ENCODE measurements at places on chromosomes 7 and 10.

- H3K4me1 ChIP-seq = peaks cover 20% of the 10 kb centered on the region
- H3K36me3 ChIP-seq = no peaks in the 10 kb centered on the region
- no peak overlapping the region for H3K27ac ChIP-seq
- no peaks in the 10 kb centered on the region for H3K27me3 ChIP-seq
- no peak overlapping the region for H3K4me3 ChIP-seq
Measured at GRCh38 chr10:113115556-113115955, 165.5 kb downstream of the TCF7L2 start.

DNA sequence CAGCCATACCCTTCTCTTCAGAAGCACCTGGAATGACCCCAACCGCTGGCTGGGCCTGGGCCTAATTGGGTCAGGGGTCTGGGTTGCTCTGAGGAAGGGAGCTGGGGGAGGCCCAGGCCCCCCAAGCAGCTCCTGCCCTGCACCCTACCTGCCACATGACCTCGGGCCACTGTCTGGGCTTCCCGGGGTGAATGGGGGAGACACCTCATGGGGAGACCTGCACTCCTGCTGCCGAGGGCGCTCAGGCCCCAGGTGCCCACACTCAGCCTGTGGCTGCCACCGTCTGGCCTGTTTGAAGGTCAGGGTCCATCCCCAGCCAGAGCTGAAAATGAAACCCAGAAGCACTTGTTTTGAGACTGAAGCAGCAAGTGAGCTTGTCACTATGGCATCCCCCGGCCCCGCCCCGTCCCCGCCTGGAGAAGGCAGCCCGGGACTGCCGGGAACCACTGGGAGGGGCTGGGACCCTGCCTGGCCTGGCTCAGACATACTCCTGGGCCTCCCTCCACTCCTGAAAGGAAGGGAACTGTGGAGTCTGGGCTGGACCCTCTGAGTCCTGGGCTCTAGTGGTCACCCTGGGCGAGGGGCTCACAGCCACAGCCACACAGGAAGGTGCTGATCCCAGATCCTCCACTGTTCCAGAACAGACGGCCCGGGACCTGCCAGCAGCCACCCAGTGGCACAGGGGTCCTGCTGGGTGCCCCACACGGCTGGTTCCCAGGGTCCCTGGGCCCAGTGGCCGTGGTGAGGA, 7.4 kb upstream of the MICALL2 start:
- no peaks in the 10 kb centered on the region for H3K36me3 ChIP-seq
- peaks cover 29% of the 10 kb centered on the region for H3K4me1 ChIP-seq
- no peak for DNase-seq
- H3K27ac ChIP-seq = peak overlapping the region; percentile 16

GRCh38 chr10:109852475-109853037, 70.8 kb downstream of the XPNPEP1 start:
- no peaks in the 10 kb centered on the region for H3K27me3 ChIP-seq
- H3K36me3 ChIP-seq = no peaks in the 10 kb centered on the region
- no peak for DNase-seq
- H3K4me3 ChIP-seq = no peak overlapping the region

DNA sequence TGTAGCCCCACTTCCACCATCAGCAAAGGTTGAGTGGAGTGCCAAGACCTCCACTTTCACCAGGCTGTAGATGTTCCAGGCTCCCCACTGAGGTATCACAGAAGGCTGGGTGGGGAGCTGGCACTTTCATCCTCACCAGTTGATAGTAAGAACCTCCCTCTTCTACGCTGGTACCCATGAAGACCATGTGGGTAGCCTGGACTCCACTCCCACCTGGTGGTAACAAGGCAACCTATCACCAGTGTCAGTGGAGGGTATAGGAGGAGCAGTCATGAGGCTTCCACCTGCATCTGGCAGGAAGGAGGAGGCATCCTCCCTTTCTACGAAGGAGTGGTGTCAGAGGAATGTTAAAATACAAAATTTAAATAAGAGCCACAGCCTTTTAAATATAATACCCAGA, 4.4 kb downstream of the SMIM30 start:
- H3K4me3 ChIP-seq = no peak overlapping the region
- H3K36me3 ChIP-seq = no peaks in the 10 kb centered on the region
- no peak for DNase-seq
- H3K4me1 ChIP-seq = peaks cover 8% of the 10 kb centered on the region
- no peak overlapping the region for H3K27ac ChIP-seq

DNA sequence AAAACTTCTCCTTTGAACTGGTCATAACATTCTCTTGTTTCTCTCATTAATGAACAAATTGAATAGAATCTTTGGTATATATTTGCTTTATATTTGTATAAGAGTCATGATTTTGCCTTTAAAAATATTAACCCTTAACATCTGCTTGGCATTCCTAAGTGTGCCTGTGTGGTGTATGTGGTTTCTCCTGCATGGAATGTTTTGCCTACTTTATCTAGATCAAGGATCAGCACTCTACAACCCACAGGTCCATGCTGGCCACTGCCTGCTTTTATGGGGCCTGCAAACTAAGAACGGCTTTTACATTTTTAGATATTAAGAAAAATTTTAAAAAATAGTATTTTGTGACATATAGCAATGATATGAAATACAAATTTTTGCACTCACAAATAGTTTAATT, 4.3 kb upstream of the LAMB4 start:
- no peaks in the 10 kb centered on the region for H3K36me3 ChIP-seq
- no peak overlapping the region for H3K27ac ChIP-seq
- no peaks in the 10 kb centered on the region for H3K27me3 ChIP-seq
- no peak overlapping the region for H3K4me3 ChIP-seq

DNA sequence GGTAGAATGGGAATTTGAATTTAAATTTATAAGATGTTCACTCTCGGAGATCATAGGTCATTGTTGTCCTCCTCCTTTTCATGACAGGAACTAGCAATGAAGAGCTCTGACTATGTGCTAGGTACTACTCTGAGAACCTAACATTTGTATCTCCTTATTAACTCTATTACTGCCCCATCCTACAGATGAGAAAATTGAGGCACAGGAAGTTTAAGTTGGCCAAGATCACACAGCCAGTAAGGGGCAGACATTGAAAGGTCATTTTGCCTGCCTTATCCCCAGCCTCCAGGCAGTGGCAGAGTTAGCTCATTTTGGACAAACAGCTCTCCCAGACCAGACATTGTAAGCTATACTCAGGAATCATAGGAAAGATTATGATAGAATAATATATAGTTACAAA, 6.0 kb downstream of the SRGN start:
- H3K27me3 ChIP-seq = no peaks in the 10 kb centered on the region
- no peak overlapping the region for H3K4me3 ChIP-seq
- peaks cover 10% of the 10 kb centered on the region for H3K4me1 ChIP-seq
- no peak overlapping the region for H3K27ac ChIP-seq

GRCh38 chr10:124706462-124707143, 37.6 kb downstream of the FAM53B start:
- H3K4me1 ChIP-seq = peaks cover 98% of the 10 kb centered on the region
- H3K36me3 ChIP-seq = no peaks in the 10 kb centered on the region
- H3K27ac ChIP-seq = peak overlapping the region; percentile 81
- no peak for DNase-seq

- H3K27ac ChIP-seq = no peak overlapping the region
- no peak overlapping the region for H3K4me3 ChIP-seq
- H3K27me3 ChIP-seq = no peaks in the 10 kb centered on the region
- H3K4me1 ChIP-seq = no peaks in the 10 kb centered on the region
- no peaks in the 10 kb centered on the region for H3K36me3 ChIP-seq
Measured at GRCh38 chr7:18208921-18209320, 181.3 kb upstream of the PRPS1L1 start.

DNA sequence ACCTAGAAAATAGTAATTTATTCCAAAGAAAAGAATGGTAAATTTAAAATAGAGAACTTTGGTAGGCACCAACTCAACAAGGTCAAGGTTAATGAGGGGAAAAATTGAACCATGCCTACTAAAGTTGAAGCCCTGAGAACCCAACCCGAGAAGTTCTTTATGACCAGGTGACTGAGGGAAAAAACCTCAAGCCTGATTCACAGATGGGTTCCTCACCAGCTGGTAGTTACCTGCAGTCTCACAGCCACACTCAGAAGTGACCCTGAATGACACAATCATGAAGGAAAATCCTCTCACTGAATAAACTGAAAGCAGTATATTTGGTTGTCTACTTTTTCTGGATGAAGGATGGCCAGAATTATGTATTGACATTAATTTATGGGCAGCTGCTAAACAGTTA, 7.0 kb downstream of the C10orf67 start:
- no peak overlapping the region for H3K4me3 ChIP-seq
- no peak overlapping the region for H3K27ac ChIP-seq
- DNase-seq = no peak
- H3K36me3 ChIP-seq = no peaks in the 10 kb centered on the region

DNA sequence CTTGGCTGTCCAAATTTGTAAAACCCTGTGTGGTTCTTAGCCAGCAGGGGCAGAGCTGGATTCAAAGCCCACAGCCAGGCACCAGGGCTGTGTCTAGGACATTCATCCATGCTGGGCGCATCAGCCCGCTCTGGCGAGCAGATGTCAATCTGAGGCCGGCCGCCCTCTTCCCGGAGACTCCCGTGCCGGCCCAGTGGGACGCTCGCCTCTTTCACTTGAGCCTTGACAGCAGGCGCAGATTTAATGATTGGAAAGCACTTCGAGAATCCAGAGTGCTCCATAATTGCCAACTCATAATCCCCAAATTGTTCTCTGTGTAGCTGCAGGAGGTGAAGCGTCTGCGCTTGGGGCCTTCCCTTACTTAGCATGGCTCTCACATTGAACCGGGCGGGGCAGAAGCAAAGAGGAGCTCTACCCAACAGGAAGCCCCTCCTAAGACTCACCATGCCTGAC, 36.7 kb downstream of the SLIT1 start:
- H3K4me1 ChIP-seq = no peaks in the 10 kb centered on the region
- no peak overlapping the region for H3K4me3 ChIP-seq
- H3K36me3 ChIP-seq = no peaks in the 10 kb centered on the region
- DNase-seq = no peak

DNA sequence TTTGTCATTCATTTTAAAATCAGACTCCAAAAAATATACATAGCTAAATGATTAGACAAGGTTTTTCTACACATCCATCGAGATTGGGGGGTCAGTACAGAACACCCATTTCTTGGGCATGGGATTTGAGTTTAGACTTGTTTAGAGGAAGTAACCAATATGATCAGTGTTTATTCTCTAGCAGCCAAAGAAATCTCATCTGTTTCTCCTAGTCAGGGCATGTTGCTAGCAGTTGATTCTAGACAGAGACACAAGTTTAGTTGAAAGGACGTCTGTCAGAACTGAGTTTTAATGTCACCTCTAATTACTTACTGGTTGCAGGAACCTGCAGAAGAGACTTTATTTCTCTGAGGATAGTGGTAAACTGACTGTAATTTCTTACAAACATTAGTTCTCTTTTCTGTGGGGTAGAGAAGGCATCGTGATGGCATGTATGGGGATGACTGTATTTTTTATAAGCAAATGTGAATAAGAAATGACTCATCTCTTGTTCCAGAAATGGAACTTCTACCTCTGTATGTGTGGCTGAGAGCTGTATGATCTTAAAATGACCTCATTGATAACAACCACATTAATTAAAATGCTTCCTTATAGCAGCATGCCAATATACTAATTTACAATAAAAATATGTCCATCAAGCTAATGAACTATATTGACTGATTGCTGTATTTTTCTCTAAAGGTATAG, 30.6 kb upstream of the RHOBTB1 start:
- no peak for DNase-seq
- H3K36me3 ChIP-seq = no peaks in the 10 kb centered on the region
- H3K4me1 ChIP-seq = no peaks in the 10 kb centered on the region
- no peaks in the 10 kb centered on the region for H3K27me3 ChIP-seq
- H3K27ac ChIP-seq = no peak overlapping the region

GRCh38 chr7:148503900-148504487, 86.6 kb upstream of the C7orf33 start:
- H3K4me3 ChIP-seq = no peak overlapping the region
- DNase-seq = no peak
- no peak overlapping the region for H3K27ac ChIP-seq
- no peaks in the 10 kb centered on the region for H3K27me3 ChIP-seq
- no peaks in the 10 kb centered on the region for H3K36me3 ChIP-seq

DNA sequence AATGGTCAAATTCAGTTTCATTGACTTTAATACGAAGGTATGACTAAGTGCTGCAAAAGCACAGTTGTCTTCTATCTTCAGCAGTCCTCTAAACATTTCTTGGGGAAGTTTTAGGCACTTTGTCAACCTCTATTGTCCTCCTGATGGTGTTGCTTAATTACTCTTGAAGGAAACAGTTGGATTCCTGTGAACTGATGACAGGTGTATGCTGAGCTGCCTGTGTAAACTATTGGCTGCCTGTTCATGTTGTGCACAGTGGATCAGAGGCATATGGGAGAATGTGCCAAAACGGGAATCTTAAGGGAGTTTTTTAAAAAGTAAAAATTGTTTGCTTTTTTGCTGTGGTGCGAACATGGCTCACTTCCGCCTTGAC, 221.0 kb downstream of the AUTS2 start:
- H3K36me3 ChIP-seq = no peaks in the 10 kb centered on the region
- no peaks in the 10 kb centered on the region for H3K27me3 ChIP-seq
- H3K4me1 ChIP-seq = peaks cover 56% of the 10 kb centered on the region
- no peak overlapping the region for H3K27ac ChIP-seq
- no peak overlapping the region for H3K4me3 ChIP-seq
